Activated naive CD4-positive, alpha-beta T cell (primary cell): ENCODE measurements at places on chromosomes 2 and 18.

DNA sequence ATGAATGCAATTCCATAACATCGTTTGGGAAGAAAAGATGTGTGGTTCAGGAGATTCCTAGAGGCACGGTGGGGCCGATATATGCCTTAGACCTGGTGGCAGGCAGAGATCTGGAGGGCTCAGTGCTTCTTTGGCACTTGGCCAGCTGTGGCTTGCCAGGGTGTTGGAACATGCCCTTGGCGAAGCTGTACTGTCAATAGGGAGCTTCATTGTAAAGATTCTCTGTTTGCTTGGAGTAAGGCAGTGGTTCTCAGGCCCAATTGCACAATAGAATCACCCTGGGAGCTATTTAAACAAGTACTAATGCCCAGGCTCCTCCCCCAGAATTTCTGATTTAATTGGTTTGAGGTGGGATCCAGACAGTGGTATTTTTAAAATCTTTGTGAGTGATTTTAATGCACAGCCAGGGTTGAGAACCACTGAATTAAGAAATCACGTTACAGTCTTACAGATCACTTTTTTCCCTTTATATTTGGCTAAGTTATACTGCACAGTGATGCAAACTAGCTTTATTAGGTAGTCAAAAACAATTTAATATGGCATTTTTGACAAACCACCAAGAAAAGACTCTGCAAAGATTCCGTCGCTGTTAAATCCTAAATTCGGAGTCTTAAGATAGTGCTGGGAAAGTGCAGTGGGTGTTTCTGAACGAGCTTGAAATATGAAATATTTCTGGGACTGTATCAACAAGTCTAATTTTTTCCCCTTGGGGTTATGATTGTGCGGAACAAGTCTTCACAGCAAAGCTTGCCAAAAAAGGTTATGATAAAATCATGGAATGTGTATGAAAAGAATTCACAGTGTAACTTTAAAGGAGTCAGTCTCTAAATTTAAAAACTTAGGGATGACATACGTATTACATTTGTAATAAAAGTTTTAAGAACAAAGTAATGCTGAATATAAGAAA is 78.0 kb downstream of the CRIM1 start:
- DNase-seq, result no peak

- DNase-seq, result no peak
Observed at GRCh38 chr2:85273738-85274731, 53.8 kb downstream of the TGOLN2 start.

- no peak for DNase-seq
Observed at GRCh38 chr18:80190311-80190710, 57.0 kb downstream of the PARD6G start.

DNA sequence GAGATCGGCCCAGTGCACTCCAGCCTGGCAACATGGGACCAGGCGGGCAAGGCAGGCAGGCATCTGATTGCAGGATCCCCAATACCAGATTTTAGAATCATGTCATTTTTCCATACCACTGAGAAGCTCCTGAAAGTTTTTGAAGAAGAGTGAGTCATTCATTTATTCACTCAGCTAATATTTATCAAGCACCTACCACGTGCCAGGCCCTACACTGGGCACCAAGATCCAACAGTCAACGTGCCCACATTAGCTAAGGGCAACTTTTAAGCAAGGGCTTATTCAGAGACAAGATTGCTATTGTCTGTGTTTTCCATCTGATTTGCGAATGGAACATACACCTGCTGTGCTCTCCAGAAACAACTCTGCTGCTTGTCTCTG is 126.8 kb upstream of the LGALSL start:
- no peak for DNase-seq

- no peak for DNase-seq
Observed at GRCh38 chr2:210663631-210664089, 107.3 kb downstream of the CPS1 start.

DNA sequence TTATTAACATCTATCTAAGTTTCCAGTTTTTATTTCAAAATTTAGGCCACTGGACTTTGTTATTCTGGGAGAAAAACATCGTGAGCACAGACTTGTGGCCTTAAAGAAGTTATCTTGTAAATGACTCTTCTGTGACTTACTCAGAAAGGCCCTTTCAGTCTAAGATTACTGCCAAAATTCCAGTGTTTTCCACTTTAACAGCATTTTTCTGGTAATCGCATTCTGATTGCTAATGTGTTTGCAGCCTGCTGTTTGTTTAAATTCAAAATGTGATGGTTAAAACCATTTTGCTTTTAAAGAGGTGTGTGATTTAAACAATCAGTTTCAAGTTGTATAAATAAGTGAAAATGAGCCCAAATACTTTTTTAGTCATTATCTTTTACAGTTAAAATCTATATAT is 136.7 kb upstream of the DAPL1 start:
- no peak for DNase-seq

GRCh38 chr2:156778916-156779315 is 342.7 kb downstream of the GPD2 start:
- no peak for DNase-seq

- no peak for DNase-seq
Observed at GRCh38 chr2:142180820-142181533, 50.2 kb upstream of the LRP1B start.

DNA sequence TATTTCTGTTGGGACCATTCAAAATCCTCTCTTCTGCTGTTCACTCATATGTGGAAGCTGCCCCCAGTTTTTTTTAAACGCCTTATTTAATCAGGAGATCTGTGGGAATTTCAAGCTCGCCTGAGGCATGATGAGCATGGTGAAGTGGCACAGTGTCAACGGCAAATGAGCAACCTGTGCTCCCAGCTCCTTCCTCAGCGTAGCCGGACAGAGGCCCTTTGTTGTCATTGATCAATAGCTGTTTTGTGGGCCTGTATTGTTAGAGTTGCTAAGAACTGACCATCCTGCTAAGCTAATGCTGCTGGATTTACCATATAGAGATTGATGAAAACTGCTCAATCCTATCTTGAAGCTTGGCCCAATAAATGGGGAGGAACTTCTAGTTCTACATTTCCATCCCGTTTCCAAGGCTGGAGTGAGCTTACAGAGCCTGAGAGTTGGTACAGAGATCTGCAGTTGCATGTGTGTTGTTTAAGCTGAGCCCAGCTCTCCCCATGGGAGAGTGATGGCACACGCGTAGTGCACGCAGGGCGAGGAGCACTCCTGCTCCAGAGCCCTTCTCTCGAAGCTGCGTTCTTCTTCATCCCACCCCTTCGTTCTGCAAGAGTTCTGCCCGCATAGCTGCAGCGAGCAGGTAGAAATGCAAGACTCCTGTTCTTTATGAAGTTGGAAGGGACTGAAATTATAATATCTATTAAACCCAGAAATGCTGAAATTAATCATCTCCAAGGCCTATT is 108.8 kb downstream of the RTN4 start:
- DNase-seq, result no peak
